Upper lobe of right lung (tissue), 1 donor: ENCODE measurements at places on chromosomes 3 and 15.

DNA sequence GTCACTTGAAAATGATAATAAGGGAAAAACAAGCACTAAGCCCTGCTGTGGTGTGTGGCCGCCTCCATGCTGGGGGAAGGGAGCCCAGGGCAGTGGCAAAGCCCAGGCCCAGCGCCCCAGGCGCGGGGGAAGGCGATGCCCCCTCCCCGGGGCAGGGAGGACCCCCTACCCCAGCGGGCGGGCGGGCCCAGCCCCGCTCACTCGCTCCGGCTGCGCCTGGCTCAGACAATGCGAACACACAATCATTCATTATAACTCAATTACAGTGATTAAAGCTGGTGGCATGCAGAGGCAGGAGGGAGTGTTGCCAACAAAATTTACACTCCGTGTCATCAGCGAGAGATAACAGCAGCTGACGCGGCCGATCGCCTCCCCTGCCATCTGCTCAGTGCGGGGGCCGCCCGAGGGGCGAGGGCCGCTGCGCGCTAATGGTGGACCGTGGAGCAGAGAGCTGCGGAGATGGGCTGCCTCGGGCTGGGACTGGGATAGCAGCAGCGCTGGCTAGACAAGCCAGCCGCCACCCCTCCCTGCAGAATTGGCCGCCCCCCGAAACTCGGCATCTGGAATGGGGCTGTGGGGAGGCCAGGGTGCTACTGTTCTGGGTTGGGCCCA, 64.1 kb downstream of the TLE3 start:
- no peak for DNase-seq

GRCh38 chr3:155572085-155572484, 172.8 kb downstream of the PLCH1 start:
- DNase-seq, result no peak

DNA sequence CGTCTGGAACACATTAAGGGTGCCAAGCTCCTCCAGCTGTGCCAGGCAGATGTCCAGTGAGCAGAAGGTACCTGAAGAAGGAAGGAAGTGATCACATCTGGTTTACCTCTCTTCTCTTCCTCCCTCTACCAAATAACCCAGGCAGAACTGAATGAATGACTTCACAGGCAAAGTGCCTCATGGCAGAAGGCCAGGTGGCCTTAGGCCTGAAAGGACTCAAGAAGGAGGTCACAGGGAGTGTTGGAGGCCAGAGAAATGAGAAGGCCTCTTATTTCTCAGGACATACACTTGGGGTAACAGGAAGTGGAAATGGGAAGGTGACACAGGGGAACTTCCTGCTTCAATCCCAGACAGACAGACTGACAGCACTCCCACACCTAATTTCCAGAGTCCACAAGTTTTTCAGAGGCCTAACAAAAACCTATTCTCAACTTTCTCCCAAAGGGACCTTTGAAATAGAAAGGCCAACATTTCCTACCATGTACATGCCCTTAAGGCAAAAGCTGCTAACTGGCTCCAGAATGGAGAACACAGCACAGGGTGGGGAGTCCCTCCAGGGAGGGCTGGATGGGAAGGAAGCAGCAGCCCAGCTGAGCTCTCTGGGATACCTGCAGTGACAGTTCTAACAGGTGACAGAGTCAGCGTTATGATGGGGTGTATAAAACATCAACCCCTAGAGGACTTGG, 17.6 kb upstream of the SIN3A start:
- no peak for DNase-seq

DNA sequence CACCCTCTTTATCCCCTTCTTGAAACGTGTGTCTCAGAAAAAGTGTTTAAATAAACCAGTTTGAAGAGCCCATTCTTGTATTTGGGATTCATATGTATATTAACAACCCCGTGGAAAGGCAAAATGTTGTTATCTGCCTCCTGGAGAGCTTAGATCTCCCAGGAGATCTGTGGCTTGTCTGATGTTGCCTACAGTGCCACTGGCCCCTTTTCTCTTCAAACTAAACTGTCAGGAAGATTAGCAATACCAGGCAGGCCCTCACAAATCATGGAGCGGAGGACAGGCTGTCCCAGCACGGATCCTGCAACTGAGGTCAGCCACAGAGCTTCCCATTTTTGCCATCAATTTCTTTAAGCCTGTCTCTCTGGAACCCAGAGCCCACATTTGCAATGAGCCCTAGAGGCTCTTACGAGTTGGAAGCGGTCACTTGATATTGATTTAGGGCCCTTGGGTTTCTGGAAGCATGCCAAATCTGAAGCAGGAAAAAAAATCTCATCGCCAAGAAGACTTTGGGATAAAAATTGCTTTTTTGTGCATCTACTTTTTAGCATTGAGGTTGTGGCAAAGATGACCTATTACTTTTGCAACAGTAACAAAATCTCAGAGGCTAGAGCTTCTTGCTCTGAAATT, 234.1 kb downstream of the OPA1 start:
- no peak for DNase-seq

- DNase-seq, result no peak
These were observed 117.3 kb upstream of the SLC24A5 start for GRCh38 chr15:48003441-48003840.
